Right renal pelvis (tissue), 4 donors: ENCODE measurements at places on chromosomes 1 and 21. TPM values are rescaled to one million over a fixed set of nuclear protein-coding genes. Genes with fewer than 3 reads are reported as not detected.

The DEPDC1 gene
- polyA plus RNA-seq: 18.3 TPM

The RAB7B gene
- polyA plus RNA-seq: 3.1 TPM

- no peak for DNase-seq
Observed at GRCh38 chr21:41901099-41901498, 22.0 kb upstream of the PRDM15 start.

DNA sequence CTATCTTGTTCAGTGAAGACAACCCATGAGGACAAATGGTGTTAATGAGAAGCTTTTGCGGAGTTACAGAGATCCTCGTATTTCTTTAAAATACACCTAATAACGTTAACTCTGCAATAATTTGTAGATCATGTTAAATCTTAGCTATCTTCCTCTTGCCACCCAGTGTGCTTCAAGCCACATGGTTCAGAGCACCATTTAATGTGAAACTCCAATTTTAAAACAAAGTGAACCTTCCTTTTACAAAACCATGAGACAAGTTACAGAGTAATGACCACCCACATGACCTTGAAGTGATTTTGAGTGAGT is 1.7 kb upstream of the KCNE2 start:
- no peak for DNase-seq

DNA sequence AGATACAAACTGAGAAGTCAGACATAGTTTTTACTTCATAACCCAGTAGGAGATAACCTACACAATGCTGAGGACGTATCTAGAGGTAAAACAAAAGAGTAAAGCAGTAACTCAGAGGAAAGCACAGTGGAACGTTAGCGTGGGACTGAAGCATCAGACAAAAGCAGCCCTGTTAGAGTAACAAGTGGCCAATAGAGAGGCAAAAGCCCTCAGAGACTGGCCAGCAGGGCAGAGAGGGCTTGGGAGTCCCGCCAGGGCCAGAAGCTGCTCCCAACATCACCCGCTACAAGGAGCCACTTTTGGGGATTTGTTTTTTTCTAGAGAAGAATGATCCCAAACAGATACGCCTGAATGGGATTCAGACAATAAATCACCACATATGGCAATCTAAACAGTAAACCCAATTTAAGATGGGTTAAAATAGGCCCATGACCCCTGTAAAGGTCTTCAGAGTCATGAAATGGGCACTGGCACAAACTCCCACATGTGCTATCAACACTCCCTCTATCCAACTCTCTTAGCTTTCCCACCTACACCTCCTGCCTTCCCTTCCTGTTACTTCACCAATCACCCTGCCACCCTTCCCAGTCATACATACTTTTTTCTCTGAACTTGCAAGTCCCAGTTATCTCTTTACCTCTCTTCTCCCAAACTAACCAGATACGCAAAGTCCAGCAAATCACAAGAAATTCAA is 17.2 kb downstream of the TADA1 start:
- no peak for DNase-seq

- DNase-seq: no peak
Observed at GRCh38 chr21:43193651-43194302, 25.0 kb downstream of the CRYAA start.

GRCh38 chr1:164787834-164788231 is 228.8 kb downstream of the PBX1 start:
- no peak for DNase-seq

- DNase-seq: no peak
Observed at GRCh38 chr21:46346296-46347202, 22.6 kb downstream of the PCNT start.
